NCI-H1048 (cell line): ENCODE measurements at places on chromosomes 5 and 9.

GRCh38 chr5:129098488-129099183 is 4.1 kb downstream of the ISOC1 start:
- DNase-seq, result no peak

DNA sequence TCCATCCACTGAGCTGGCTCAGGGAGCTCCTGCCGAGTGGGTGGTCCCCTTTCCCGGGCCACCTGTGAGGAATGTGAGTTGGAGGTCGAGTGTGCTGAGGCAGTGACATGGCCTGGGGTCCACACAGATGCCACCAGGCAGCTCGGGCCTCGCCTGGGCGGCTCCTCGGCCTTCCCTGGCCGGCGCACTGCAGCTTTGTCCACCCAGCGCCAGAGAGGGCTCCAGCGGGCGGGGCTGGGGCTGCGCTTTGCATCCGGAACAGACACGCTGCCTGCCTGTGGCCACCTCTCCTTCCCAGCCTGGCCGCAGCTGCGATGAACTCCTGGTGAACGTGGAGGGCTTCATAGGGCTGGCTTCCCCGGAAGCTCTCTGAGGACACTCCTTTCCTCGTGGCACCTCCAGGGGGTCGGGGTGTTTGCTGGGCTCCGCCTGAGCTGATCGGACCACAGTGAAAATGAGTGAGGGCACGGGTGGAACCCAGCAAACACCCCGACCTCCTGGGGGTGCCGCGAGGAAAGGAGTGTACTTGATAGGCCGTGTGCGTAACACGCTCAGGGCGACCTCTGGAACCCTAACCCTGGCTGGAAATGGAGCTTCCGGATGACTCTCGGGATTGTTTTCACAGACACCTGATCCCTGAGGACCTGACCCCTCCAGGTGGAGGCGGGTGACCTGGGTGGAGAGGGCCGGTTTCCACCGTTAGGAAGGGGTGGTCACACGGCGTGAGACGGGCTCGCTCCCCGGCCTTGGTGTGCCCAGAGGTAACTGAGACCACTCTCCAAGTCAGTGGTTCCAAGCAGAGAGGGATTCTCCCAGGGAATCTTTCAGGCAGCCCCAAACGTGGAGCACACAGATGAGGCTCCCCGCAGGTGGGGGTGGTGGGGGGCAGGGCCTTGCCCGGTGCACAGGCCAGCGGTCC is 31.8 kb upstream of the RXRA start:
- no peak for DNase-seq

- DNase-seq, result no peak
Observed at GRCh38 chr5:150289551-150290390, at the start of gene CAMK2A. CAMK2A (minus strand) TSS chr5:150289773; CDS start chr5:150289625, 148 bp downstream.

GRCh38 chr9:3746296-3747275 is 220.8 kb upstream of the RFX3 start:
- no peak for DNase-seq

GRCh38 chr5:55102348-55102747 is at the start of gene GZMA:
GZMA (plus strand) TSS chr5:55102646; CDS start chr5:55102683, 37 bp downstream.
- no peak for DNase-seq

GRCh38 chr5:133122711-133123110 is 70.9 kb downstream of the HSPA4 start:
- DNase-seq, result no peak

DNA sequence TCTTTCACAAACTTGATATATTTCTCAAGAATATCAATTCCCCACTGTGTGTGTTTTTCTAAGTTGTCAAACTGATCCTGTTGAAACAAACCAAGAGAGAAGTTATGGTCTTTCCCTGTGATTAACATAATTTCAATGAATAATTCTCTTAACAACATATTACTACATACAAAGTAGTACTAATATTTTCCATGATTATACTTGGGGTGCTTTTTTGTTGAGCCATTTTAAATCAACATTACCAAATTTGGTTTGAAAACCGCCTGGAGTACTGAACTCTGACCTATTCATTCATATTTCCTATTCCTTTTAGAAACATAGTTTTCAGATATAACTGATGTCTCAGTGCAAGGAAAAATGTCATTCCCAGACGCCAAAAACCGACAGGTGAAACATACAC is 48.1 kb downstream of the FNBP1 start:
- no peak for DNase-seq

DNA sequence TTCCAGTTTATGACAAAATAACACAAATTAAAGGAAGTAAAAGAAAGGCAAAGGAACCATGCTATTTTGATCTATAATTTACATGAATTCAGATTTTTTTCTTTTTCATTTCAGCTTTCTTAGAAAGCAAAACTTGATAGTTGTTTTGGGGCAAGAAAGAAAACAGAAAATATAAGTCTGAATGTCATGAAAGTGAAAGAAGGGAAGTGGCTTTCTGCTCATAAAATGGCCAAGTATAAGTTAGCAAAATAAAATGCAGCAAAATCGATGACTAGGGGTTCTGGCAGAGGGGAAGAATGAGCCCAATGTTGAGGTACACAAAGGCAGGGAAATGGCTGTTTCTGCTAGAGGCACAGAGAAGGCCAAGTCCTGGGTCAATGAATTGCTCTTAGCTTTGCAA is 3.0 kb upstream of the IFNW1 start:
- no peak for DNase-seq

DNA sequence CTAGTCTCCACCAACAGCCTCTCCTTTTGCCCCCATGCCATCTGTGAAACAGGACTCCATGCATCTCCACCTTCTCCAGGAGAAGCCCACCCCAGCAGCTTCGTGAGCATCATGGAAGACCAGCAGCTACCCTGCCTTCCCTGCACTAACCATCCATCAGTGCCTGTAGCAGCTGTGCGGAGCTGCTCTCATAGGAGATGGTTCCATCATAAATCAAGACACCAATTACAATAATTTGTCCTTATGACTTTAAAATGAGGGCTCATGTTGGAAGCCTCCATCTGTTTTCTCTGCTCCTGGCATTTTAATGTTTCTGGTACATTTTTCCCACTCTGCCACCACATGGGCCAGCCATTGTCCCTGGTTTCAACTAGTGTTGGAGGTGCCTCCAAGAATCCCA is 69.9 kb downstream of the FGF1 start:
- no peak for DNase-seq
